Stimulated activated CD4-positive, alpha-beta T cell treated with anti-CD3 and anti-CD28 coated beads, Interleukin-1b, Interleukin-23, amount 100 ng/mL, for 24 hours (primary cell): ENCODE measurements at places on chromosomes 6 and 20.

DNA sequence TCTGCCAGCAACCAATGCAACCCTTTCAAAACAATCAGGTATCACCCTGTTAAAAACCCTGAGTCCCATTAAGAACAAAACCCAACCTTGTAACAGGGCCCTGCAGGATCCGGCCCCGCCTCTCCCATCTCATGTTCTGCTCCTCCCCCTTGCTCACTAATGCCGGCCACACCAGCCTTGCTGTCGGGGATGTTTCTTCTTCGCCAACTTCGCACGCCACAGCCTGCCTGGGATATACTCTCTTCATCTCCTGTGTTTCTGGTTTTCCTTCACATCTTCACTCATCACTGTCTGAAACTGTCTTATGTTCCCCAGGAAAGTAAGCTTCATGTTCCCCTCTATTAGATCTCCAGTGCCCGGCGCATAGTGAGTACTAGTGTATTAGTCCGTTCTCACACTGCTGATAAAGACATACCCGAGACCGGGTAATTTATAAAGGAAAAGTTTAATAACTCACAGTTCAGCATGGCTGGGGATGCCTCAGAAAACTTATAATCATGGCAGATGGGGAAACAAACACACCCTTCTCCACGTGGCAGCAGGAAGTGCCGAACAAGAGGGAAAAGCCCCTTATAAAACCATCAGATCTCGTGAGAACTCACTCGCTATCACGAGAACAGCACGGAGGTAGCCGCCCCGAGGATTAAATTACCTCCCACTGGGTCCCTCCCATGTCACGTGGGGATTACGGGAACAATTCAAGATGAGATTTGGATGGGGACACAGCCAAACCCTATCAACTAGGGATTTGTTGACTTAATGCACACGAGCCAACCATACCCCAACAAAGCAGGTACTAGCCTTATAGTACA is 5.1 kb downstream of the TP53RK start:
- no peak for DNase-seq

DNA sequence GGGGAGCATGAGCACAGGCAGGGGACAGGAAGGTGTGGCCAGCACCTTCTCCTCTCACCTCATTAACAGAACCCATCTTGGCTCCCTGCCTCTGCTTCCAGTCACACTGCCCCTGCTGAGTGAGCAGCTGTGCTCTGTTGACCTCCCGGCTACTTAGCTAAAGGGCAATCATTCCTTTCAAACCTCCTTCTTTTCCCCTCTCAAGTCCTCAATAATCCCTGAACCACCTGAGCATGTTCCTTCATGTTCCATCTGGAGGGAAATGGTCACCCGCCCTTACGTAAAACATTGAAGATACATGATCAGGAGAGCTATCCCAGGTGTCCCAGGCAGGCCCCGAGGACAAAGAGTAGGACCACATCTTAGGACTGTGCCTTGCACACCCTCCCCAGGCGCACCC is 21.7 kb upstream of the MRPS10 start:
- no peak for DNase-seq

- no peak for DNase-seq
Observed at GRCh38 chr6:131693384-131693783, 7.8 kb downstream of the OR2A4 start.

- DNase-seq = no peak
Observed at GRCh38 chr20:24698189-24698588, 228.8 kb downstream of the SYNDIG1 start.

- DNase-seq = no peak
Observed at GRCh38 chr20:57909763-57910331, 200.0 kb upstream of the PMEPA1 start.

DNA sequence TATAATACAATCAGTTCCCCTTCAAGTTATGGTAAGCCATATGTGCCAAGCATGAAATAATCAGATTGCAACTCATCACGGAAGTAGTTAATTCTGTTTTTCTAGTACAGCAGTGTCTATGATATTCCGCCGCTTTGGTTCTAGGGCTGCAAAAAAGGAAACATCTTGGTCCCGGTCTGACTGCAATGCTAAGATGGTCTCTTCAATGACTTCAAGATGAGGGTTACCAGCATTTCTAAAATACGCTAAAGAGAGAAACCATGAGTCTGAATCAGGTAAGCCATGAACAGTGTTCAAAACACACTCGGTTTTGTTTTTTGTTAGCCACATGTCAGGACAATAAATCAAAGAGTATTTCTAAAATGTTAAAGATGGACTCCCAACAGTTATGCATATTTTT is 3.2 kb upstream of the ANKRD60 start:
- no peak for DNase-seq

DNA sequence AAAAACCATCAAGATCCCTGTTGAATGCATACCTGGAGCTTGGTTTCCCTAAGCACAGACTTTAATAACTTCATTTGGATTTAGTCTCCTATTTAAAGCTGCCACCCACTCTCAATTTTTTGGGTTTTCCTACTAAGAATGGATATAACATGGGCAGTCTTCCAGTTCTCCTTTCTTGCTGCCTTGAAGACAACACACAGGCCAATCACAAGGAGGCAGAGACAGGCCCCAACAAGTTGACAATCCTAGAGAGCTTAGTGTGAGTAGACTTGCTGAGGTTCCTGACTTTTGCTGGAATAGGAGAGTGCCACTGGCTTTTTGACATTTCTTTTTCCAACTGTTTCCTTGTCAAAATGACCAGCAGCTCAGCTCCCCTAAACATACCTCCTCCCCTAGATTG is 112.3 kb upstream of the ESR1 start:
- no peak for DNase-seq

DNA sequence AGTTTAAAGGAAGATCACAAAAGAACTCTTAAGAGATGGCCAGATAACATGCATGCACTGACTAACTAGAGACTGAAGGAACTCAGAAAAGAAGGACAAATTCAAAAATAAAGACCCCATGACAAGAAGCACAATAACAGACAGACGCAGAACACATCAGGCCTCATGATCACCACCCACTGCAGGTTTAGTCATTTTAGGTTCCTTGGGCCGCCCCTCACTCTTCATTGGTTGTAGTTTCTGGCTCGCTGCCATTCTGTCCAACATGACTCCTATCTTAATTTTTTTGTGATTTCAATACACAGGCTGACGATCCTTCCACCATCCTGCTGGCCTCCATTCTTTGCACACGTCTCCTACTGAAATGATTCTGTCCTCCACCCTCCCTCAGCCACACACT is 21.6 kb downstream of the STX7 start:
- no peak for DNase-seq

GRCh38 chr6:53209681-53210080 is 61.0 kb upstream of the GCM1 start:
- no peak for DNase-seq

GRCh38 chr6:108083349-108083748 is 8.8 kb upstream of the OSTM1 start:
- no peak for DNase-seq

DNA sequence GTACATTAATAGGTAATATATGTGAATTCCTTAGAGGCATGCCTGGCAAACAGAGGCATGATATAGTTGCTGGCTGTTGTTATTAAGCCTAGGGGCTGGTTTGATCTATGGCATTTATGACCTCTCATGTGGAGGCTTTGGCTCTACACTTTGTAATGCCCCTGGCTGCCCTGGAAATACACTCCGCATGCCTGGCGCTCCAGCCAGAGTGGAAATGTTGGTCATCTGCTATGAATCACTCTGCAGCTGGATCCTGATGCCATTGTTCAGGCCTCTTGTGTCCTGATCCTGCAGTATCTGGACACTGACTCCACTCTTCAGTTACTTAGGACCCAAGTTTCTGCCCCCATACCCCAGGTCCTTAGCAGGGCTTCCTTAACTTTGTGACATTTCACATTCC is 200.5 kb upstream of the PCSK2 start:
- no peak for DNase-seq

DNA sequence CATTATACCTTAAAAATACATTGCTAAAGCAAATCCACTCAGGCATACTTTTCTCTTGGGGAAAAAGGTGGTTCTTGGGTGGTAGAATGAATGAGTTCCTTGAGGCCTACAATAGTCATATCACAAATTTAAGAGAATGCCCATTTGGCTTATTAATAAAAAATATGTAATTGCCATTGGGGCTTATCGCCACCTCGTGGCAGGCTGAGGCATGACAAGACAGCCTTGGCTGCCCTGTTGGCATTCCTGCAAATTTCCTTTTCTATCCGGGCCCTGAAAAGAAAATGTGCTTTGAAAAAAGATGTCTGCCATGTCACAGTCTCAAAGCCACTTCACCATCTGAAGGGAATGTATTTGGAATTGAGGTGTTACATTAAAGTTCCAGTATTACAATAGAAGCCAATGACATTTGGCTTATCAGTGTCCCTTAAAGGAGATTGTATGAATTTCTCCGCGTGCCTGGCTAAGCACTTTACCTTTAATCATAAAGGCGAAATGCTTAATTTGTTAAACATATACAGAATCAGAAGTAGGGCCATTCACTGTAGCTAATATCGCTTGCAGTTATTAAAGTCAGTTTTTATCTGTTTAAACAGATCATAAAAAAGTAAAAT is 188.3 kb upstream of the ZFP64 start:
- DNase-seq = peak; percentile 13

DNA sequence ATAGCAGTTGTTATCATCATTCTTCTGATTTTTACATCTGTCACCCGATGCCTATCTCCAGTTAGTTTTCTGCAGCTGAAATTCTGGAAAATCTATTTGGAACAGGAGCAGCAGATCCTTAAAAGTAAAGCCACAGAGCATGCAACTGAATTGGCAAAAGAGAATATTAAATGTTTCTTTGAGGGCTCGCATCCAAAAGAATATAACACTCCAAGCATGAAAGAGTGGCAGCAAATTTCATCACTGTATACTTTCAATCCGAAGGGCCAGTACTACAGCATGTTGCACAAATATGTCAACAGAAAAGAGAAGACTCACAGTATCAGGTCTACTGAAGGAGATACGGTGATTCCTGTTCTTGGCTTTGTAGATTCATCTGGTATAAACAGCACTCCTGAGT is 2.1 kb downstream of the CALHM6 start:
- DNase-seq = no peak

- no peak for DNase-seq
Observed at GRCh38 chr6:36980876-36981619, 4.9 kb downstream of the MTCH1 start.

DNA sequence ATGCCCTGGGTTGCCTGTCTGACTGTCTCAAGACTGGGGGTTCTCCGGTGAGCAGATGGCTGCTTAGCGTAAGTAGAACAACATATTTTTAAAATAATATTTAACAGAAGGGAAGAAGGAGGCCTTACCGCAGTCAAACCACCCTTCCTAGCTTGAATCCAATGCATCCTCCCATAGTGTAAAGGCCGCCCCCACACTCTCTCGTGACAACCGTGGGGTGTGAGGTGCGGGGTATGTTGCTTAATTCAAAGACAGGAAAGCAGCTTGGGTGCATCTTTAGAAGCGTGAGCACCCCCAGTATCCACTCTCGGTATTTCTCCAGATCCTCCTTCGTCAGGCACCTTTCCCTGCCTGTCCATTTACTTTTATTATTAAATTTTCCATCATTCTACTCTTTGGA is 501.2 kb upstream of the CDH4 start:
- no peak for DNase-seq

GRCh38 chr20:52895701-52896100 is 76.5 kb upstream of the TSHZ2 start:
- no peak for DNase-seq

DNA sequence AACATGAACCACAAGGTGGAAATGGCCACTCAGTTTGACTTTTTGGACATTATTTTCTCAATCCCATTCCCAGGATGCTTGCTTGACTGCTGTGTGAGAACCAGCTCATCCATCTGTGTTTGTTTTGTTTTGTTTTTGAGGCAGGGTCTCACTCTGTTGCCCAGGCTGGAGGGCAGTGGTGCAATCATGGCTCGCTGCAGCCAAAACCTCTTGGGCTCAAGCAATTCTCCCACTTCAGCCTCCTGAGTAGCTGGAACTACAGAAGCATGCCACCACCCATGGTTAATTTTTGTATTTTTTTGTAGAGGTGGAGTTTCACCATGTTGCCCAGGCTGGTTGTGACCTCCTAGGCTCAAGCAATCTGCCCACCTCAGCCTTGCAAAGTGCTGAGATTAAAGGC is 166.0 kb upstream of the CDH4 start:
- DNase-seq = no peak

- no peak for DNase-seq
Observed at GRCh38 chr6:148407372-148407771, 64.7 kb downstream of the SASH1 start.

GRCh38 chr20:53020834-53021233 is 48.7 kb downstream of the TSHZ2 start:
- DNase-seq = no peak

DNA sequence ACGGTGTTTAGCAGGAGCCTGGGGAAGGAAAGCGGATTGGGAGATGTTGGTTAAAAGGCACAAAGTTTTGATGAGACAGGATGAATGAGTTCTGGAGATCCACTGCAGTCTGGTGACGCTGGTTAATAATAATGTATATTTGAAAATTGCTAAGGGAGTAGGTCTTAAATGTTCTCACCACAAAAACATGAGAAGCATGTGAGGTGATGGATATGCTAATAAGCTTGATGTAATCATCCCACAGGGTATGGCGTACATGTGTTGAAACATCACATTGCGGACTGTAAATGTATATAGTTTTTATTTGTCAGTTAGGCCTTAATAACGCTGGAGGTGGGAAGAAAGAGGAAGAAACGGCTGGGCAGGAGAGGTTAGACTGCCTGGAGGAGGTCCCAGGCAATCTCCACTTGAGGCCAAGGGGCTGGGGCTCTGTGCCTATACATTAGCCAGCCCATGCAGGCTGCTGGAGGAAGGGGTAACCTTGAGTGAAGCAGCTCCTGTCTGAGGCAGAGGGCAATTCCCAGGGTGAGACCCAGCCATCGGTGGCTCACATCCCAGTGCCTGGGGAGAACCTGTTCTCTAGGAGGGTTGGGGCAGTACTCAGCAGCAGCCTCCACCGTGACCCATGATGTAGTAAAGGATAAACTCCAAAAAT is 188.2 kb upstream of the QKI start:
- DNase-seq = no peak

- no peak for DNase-seq
Observed at GRCh38 chr6:14026831-14027539, 90.6 kb upstream of the CD83 start.

DNA sequence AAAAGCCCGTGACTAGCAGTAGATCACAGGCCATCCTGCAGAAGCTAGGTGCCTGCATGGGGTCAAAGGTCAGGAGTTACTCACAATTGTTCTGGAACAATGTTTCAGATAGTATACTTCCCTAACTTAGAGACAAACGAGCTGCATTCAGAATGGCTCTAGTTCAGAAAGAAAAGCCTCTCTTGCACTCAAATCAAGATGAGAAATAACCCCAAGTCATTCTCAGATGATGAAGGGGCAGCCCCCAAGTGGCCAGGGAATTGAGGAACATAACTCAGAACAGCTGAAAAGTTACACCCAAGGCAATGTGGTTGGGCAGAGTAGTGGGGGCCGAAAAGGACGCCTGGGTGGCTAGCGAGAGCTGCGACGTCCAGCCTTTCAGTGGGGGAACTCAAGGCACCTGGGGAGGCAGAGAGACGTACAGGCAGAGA is 27.8 kb downstream of the FYN start:
- DNase-seq = no peak

DNA sequence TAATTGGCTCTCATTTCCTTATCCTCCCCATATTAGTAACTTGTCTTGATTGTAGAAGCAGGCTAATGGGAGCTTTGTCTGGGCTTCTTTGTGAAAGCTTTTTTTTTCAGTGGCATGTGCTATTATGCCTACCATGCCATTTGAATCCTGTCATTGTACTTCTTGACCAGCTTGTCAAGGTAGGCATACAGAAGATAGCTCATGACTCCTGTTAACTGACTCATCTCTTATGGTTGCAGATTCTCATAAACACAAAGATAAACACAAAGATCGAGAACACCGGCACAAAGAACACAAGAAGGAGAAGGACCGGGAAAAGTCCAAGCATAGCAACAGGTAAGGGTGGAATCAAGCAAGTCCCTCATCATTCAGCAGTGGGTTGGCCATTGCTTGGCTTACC is 32.5 kb downstream of the TOP1 start:
- DNase-seq = no peak
